Sigmoid colon (tissue), 7 donors: ENCODE measurements at places on chromosomes 11 and 22. TPM values are rescaled to one million over a fixed set of nuclear protein-coding genes. Genes with fewer than 3 reads are reported as not detected.

The ACRV1 gene
- total RNA-seq: not detected

The KREMEN1 gene
- total RNA-seq: 4.3 TPM

The PRODH gene
- 3.6 TPM for total RNA-seq

The GNG3 gene
- total RNA-seq: 5.0 TPM

The TP53I11 gene
- total RNA-seq: 17.9 TPM

The C11orf42 gene
- not detected for total RNA-seq

The PLAAT5 gene
- 2.0 TPM for total RNA-seq

The PNPLA3 gene
- not detected for total RNA-seq

The MMP10 gene
- not detected for total RNA-seq

The NXPE1 gene
- not detected for total RNA-seq

The SCGB1A1 gene
- not detected for total RNA-seq

The P2RY6 gene
- total RNA-seq: 1.2 TPM

The HBE1 gene
- not detected for total RNA-seq

The ABCC8 gene
- total RNA-seq: 1.8 TPM

The OR52A1 gene
- total RNA-seq: not detected

The FGF4 gene
- total RNA-seq: not detected

The FOSL1 gene
- total RNA-seq: 12.4 TPM

The LYVE1 gene
- 113 TPM for total RNA-seq

The EP300 gene
- total RNA-seq: 109 TPM

The PARVG gene
- total RNA-seq: 14.8 TPM

The TEAD1 gene
- 200 TPM for total RNA-seq

The PCNX3 gene
- total RNA-seq: 17.5 TPM

The EHBP1L1 gene
- total RNA-seq: 233 TPM

The ZFTA gene
- 20.4 TPM for total RNA-seq

The AHNAK gene
- 1,294 TPM for total RNA-seq

The TRIM68 gene
- total RNA-seq: 11.0 TPM

The RNF169 gene
- total RNA-seq: 27.7 TPM

The NDUFC2 gene
- total RNA-seq: 55.9 TPM

The CARD16 gene
- 1.1 TPM for total RNA-seq

The OR52E5 gene
- not detected for total RNA-seq

The CD248 gene
- 5.8 TPM for total RNA-seq

The GLYAT gene
- not detected for total RNA-seq
